ENCODE measurements at places on chromosomes 5 and 9.

GRCh38 chr9:99867536-99867935 is 38.9 kb upstream of the STX17 start:
- DNase-seq = no peak

DNA sequence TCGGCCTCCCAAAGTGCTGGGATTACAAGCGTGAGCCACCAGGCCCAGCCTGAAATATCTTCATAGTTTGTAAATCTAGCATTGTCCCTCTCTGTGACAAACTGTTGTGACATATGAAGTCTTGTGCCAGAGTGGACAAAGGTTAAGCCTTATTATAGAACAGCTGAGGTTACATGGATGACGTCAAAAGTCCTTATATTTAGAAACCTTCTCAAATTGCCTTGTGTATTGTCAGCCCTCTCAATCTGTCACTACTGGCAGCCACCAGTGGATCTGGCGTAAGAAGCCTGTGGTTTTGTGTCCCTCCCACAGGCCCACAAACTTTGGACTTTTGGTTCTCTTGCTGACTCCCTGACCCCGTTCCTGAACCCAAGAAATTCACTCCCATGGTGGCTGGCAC is 79.4 kb upstream of the CCDC112 start:
- DNase-seq = peak; percentile 36

GRCh38 chr9:32399110-32399815 is 14.8 kb downstream of the ACO1 start:
- no peak for DNase-seq

DNA sequence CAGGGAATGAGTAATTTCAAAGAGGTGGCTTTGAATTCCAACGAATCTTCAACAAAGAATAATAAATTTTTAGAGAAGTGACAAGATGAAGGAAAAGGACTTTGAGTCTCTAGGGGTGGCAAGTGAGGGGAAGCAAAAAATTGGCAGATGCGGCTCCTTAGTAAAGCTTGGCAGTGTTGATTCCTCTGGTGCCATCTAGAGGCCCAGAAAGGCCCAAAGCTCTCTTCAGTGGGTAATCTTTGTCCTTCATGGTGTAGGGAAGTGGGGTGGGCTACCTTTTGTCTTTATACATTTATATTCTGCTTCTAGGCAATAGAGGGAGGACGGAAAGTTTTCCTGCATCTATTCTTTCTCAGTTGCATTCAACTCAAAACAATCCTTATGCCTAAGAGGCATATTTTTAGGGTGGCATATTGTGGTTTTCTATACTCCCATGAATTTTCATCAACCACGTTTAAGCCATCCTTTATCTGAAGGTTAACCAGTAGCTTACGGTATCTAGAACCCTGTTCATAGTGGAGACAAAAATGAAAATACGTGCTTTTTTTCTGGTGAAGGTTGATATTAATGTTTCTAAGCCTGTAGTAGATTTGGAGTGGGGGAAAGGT is 17.5 kb upstream of the ROPN1L start:
- peak; percentile 64 for DNase-seq

- peak; percentile 8 for DNase-seq
These were observed 90.7 kb upstream of the MOCS2 start for GRCh38 chr5:53200306-53200705.

DNA sequence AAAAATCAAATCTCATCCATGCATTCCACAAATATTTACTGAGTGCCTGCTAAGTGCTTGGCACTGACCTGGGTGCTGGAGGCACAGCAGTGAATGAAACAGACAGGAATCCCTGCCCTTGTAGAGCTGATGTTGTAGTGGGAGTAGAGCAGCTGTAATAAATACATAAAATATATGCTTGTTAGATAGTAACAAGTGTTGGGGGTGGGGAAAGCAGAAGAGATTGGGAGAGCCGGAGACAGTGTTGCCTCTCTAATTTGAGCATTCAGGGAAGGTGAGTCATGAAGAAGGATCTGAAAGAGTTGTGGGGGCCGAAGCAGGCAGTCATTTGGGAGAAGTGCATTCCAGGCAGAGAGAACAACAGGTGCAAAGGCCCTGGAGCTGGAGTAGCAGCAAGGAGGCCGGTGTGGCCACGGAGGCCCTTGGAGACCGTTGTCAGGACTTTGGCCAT is 97.9 kb downstream of the ZNF618 start:
- peak; percentile 38 for DNase-seq

DNA sequence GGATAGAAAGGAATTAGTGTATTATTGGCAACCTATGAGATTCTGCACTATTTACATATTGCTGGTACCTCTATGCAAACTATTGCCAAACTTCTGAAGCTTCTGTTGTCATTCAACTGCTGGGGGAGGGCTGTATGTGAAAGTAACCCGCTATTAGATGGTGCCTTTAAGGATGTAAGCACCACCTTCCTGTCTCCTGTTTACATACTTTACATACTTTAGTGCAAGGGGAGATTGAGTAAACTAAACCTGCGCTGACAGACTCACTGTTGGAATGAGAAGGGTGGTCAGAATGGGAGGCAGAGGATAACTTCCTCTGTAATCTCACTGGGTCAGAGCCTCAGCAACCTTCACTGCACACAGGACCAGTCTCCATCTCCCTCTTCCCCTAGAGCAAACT is 123.8 kb downstream of the NR3C1 start:
- DNase-seq = no peak

DNA sequence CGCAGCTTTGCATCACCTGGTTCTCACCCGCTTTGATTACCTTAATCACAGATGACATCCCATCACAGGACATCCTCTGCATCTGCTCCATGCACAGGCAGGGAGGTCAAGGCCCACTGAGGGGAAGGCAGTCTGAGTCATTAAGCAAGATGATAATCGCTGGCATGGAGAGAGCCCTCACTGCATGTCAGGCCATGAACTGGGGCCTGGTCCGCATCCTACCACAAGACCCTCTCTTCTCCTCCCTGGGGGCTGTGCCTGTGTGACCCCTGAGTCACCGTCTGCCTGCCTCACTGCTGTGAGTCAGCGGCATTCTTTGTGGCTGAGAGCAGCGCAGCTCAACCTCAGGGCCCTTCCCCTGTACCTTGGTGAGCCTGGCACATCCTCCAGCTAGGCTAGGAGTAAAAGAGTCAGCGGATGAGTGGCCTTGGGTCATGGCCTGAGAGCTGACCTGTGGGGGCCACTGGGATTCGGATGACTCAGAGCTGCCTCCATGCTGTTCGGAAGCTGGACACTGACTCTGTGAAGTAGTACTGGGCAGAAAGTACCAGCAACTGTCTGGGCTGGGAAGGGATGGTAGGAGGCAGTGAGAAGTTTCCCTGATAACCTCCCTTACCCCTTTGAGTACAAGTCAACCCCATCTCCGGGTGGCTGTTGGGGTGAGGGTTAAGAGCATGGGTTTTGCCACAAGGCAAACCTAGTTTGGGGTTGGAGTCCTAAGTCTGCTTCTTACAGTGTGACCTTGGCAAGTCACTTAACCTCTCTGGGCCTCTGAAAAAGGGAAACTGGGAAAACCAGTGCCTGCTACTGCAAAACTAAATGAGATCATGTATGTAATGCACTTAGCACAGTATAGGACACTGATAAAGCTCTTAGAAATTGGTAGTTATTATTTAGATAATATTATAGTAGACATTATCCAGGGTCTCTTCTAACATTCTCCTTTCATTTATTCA is 14.6 kb upstream of the ARSI start:
- peak; percentile 83 for DNase-seq

DNA sequence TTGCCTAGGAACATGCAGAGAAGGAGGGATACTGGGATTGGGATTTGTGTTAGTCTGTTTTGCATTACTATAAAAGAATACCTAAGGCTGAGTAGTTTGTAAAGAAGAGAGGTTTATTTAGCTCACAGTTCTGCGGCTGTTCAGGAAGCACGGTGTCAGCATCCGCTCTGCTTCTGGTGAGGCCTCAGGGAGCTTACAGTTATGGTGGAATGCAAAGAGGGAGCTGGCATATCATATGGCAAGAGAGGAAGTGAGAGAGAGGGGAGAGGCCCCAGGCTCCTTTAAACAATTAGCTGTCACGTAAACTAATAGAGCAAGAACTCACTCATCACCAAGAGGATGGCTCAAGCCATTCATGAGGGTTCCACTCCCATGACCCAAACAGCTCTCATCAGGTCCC is 27.0 kb downstream of the IL12B start:
- DNase-seq = no peak

DNA sequence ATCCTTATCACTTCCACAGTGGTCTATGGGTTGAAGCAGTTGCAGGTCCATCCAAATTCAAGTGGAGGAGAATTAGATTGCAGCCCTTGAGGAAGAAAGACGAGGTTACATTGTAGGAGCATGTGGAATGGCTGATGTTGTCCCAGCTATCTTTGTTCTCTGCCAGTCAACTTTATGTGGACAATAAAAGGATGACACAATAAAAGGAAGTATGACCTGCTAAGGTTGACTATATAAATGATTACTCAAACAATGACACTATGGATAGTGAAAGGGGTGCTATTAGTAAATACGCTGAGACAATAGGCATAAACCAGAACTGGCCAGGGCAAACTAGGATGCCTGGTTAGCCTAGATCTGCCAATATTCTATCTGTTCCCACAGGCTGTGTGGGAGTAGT is 12.8 kb upstream of the ZNF618 start:
- DNase-seq = no peak

GRCh38 chr9:98995059-98995671 is 51.5 kb downstream of the COL15A1 start:
- DNase-seq = peak; percentile 45

DNA sequence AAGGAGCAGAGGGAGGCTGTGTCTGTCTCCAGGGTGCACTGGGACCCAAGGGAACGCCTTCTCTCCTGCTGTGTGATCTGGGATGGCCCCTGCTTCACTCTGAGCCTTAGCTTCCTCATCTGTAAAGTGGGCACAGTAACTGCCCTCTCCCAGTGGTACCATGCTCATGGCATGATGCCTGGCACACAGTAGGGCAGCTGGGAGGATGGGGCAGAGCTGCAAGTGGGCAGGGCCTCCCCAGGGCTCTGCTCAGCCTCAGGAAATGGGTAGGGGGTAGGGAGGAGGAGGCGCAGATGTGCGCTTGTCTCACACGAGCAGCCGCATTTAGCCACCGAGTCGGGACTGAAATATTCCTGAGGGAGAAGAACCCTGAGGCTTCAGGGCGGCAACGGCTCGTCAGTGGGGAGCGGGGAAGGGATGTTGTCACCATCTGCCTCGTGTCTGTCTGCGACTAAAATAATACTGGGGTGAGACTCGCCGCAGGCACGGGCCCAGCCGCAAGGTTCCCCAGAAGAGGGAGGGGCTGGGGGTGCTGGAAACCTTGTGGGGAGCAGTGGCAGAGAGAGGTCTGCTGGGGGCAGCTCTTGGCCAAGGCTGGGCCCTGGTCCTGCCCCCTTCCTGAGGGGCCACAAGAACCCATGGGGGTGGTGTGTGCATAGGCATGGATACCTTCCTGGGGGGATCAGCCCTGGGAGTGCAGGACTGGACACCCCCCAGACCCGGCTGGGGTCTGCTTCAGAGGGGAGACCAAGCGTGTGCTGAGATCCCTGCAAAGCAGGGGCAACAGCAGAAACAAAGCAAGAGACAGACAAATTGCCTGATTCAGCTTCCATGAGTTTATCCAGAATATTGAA is 55.2 kb upstream of the PSD2 start:
- no peak for DNase-seq

DNA sequence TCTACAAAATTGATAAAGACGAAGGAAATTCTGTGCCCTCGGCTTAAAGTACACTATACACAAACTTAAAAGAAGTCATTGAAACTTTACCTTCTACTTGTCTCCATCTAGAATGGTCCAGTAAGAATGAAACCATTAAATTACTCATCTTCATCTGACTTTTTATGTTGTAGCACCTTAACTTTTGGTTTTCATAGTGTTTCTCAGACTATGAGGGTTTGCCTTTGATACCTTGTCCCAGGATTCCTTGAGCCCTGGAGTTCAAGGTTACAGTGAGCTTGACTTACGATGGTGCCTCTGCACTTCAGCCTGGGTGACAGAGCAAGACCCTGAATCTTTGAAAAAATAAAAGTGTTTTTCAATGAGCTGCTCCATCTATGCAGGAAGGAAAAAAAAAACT is 132.2 kb downstream of the CDC42SE2 start:
- no peak for DNase-seq

DNA sequence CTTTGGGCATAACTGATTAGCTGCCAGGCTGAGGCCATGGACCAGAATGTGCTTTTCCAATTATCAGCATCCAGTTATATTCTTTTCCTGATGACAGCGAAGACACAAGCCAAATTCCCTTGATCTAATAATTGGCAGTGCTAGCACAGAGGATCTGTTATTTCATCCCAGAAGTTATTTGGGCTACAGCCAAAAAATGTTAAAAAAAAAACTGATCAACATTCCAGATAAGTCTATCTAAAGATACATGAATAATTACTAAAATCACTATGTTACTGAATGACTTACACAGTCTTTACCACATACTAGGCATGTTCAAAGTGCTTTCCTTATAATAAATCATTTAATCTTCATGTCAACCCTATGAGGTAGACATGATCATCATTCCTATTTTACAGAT is 13.5 kb upstream of the PDZD2 start:
- no peak for DNase-seq

DNA sequence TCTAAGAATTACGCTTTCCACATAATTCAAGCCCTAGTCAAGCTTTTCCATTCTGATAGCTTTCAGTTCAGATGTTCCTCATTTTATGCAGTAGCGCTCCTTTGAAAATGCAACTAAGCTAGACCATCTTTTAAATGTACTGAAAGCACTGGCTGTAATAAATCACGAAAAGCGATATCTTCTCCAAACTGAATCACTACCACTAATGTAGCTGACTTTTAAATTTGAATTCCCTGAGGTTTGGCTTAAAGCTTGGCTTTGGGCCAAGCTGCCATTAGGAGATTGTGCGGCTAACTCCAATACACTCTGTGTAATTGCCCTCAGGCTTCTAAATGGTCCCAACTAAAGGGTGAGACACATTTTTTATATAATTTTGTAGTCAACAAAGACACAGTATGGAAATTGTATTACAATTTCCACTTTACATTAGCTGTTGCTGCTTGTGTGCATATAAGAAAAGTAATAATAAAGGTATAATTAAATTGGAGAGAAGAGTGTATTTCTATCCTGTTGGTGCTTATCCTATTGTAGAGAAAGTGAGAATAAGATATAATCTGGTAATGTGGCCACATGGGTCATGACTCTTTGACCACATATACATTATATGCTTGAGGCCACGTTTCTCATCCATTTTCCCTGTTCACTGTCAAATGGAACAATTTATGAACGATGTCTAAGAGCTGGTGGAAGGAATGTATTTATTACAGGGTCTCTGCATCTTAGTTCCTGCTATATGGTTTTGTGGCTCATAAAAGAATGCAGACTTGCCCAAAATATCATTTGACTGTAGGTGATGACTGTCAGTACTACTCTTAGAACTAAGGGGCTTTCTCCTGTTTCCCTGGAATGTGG is 118.7 kb upstream of the TAF11L2 start:
- peak; percentile 11 for DNase-seq

DNA sequence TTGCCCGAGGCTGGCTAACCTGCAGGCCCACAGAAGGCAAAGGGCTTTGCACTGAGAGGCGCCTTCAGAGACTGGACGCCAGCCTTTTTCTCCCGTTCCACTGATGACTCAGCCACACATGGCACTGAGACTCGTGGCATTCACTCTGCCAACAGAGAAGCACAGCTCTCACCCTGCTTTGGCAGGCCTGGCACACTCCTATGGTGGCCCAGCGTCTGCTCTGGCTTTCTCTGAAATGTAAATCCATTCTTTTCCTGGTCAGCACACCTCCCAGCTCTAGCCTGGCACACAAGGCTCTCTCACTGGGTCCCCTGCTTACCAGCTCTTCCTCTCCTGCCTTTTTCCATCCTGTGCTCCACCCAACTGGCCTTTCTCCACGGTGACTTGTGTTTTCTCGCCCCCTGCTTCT is 5.9 kb upstream of the MELK start:
- DNase-seq = peak; percentile 23

Measured in fibroblast of pulmonary artery (primary cell).